ENCODE measurements at places on chromosomes 11 and 22. TPM values are rescaled to one million over a fixed set of nuclear protein-coding genes. Genes with fewer than 3 reads are reported as not detected.

The OR10V1 gene
- total RNA-seq, result not detected

DNA sequence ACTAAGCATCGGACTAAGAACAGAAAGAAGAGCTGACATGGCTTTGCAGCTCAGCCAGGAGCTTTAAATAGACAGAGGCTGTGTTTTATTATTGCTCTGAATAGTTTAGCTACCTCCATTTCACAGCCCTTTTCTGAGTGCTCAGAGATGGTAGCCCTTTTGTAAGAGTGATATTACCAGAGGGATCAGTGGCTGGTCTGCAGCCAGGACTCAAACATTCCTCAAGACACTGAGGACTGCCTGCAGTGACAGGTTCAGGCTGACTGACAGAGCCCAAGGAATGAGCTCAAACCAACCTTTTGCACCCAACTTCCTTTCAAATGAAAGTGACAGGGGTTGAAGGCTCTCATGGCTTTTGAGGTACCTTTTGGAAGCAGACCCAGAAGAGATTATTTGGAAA lies 189.0 kb downstream of the DDX10 start:
- no peak for DNase-seq
- no peaks in the 10 kb centered on the region for H3K4me1 ChIP-seq
- H3K27me3 ChIP-seq, result no peaks in the 10 kb centered on the region
- no peaks in the 10 kb centered on the region for H3K36me3 ChIP-seq
- peak overlapping the region; percentile 11 for H3K27ac ChIP-seq
- H3K4me3 ChIP-seq, result no peak overlapping the region

- no peaks in the 10 kb centered on the region for H3K27me3 ChIP-seq
- H3K4me1 ChIP-seq, result no peaks in the 10 kb centered on the region
- H3K27ac ChIP-seq, result no peak overlapping the region
- no peaks in the 10 kb centered on the region for H3K36me3 ChIP-seq
Measured at GRCh38 chr11:24615451-24616160, 118.8 kb downstream of the LUZP2 start.

The SYCE3 gene
- total RNA-seq, result not detected

DNA sequence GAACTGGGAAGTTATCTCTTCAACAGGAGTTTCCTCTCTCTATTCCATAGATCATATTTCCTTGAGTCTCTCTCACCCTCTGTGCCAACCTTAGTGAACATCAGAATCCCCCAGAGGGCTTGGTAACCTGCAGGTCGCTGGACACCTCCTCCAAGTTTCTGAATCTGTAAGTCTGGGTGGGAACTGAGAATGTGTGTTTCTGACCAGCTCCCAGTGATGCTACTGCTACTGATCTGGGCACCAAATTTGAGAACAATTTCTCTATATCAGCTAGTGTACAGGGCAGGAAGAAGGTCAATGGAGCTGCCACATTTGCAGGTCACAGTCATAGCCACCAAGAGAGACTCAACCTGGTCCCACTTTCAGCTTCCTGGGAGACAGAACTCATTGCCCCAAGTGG lies 62.9 kb downstream of the RCN1 start:
- H3K27ac ChIP-seq, result no peak overlapping the region
- no peaks in the 10 kb centered on the region for H3K36me3 ChIP-seq
- no peak for DNase-seq
- no peak overlapping the region for H3K4me3 ChIP-seq
- no peaks in the 10 kb centered on the region for H3K27me3 ChIP-seq

DNA sequence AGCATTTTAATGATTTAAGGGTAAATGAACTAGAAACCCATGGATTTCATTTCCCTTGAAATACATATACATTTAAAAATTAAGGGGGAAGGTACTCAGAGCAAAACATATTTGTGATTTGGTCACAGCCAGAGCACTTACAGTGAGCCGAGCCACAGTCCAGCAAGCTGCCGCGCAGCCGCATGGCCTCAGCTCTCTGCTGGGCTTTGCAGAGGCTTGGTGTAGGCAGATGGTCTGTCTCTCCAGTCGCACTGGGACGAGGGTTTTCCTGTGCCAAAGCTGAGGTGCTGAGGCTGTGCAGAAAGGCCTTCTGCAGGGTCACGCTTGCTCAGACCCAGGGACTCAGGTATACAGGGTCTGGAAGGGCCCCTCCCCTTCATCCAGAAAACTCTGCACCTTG lies 367.3 kb downstream of the OPCML start:
- no peaks in the 10 kb centered on the region for H3K4me1 ChIP-seq
- no peaks in the 10 kb centered on the region for H3K36me3 ChIP-seq
- no peak for DNase-seq
